Spinal cord (tissue), 10 donors: ENCODE measurements at places on chromosomes 12 and 14.
A peak's percentile ranks its signal among the peaks of the same experiment; 100 is the strongest.

DNA sequence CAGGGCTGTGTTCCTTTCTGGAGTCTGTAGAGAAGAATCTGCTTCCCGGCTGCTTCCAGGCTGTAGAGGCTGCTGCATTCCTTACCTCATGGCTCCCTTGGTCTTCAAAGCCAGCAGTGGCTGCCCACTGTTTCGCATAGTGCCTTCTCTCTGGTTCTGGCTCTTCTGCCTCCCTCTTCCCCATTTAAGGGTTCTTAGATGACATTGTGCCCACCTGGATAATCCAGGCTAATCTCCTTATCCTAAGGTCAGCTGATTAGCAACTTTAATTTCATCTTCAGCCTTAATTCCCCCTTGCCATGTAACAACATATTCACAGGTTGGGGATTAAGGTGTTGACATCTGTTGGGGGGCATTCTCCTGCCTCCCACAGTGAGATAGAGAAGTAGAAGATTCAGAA is 208.6 kb upstream of the TMTC1 start:
- H3K4me1 ChIP-seq: no peaks in the 10 kb centered on the region
- no peaks in the 10 kb centered on the region for H3K36me3 ChIP-seq

DNA sequence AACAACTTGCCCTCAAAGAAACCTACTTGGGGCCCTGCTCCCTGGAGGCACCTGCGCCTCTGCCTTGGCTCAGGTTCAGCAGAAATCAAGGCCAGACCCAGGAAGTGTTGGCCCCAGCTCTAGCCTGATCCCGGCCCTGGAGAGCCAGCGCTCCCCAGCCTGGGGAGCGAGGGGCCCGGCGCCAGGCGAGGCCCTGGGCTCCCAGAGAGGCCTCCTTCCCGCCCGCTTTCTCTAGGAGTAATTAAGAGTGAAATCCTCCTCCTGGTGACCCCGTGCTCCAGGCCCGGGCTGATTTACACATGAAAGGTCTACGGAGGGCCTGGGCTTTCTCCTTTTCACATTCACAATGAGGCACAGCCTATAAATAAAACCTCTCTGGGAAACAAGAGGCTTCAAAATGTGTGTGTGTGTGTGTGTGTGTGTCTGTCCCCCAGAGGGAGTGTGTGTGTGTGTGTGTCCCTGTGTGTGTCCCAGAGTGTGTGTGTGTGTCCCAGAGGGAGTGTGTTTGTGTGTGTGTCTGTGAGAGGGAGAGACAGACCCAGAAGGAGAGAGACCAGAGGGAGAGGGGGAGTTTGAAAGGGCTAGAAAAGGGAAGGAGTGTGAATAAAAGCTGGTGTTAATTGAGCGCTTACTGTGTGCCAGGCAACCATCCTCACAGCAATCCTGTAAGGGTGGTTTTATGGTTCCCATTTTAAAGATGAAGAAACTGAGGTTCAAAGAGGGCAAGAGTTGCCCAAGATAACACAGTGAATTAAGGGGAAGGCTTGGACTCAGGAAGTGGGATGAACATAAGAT is 23.8 kb upstream of the COX6A1 start:
- peak; percentile 73 for DNase-seq
- H3K27ac ChIP-seq: peak overlapping the region; percentile 8
- peaks cover 7% of the 10 kb centered on the region for H3K4me1 ChIP-seq
- H3K27me3 ChIP-seq: no peaks in the 10 kb centered on the region
- H3K4me3 ChIP-seq: no peak overlapping the region
- H3K36me3 ChIP-seq: no peaks in the 10 kb centered on the region

- H3K27ac ChIP-seq: no peak overlapping the region
- H3K4me1 ChIP-seq: no peaks in the 10 kb centered on the region
- no peaks in the 10 kb centered on the region for H3K36me3 ChIP-seq
- H3K4me3 ChIP-seq: no peak overlapping the region
- no peak for DNase-seq
These were observed 67.2 kb downstream of the TBC1D30 start for GRCh38 chr12:64891629-64892028.

DNA sequence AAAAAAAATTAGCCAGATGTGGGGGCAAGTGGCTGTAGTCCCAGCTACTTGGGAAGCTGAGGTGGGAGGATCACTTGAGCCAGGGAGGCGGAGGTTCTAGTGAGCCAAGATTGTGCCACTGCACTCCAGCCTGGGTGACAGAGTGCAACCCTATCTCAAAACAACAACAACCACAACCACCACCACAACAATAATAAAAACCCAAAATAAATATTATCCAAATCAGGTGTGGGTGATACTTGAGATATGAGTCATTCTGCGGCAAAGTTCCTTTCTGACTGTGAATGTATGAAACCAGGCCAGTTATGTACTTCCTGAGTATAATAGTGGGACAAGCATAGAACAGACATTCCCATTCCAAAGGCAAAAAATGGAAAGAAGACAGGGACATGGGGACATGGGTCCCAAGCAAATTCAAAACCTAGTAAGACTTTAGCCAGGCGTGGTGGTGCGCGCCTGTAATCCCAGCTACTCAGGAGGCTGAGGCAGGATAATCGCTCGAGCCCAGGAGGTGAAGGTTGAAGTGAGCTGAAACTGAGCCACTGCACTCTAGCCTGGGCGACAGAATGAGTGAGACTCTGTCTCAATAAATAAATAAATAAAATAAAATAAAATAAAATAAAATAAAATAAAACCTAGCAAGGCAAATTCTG is 9.7 kb upstream of the ERC1 start:
- no peak for DNase-seq
- H3K27ac ChIP-seq: no peak overlapping the region
- H3K4me3 ChIP-seq: no peak overlapping the region
- H3K27me3 ChIP-seq: no peaks in the 10 kb centered on the region

GRCh38 chr12:59597385-59597781 is 1.6 kb downstream of the SLC16A7 start:
- H3K27me3 ChIP-seq: no peaks in the 10 kb centered on the region
- H3K4me1 ChIP-seq: peaks cover 7% of the 10 kb centered on the region
- peak overlapping the region; percentile 66 for H3K4me3 ChIP-seq
- peak; percentile 15 for DNase-seq
- H3K36me3 ChIP-seq: no peaks in the 10 kb centered on the region
- peak overlapping the region; percentile 92 for H3K27ac ChIP-seq

GRCh38 chr12:121033625-121034349 is 5.3 kb downstream of the OASL start:
- no peak overlapping the region for H3K27ac ChIP-seq
- DNase-seq: no peak
- peaks cover 3% of the 10 kb centered on the region for H3K4me1 ChIP-seq
- no peak overlapping the region for H3K4me3 ChIP-seq

DNA sequence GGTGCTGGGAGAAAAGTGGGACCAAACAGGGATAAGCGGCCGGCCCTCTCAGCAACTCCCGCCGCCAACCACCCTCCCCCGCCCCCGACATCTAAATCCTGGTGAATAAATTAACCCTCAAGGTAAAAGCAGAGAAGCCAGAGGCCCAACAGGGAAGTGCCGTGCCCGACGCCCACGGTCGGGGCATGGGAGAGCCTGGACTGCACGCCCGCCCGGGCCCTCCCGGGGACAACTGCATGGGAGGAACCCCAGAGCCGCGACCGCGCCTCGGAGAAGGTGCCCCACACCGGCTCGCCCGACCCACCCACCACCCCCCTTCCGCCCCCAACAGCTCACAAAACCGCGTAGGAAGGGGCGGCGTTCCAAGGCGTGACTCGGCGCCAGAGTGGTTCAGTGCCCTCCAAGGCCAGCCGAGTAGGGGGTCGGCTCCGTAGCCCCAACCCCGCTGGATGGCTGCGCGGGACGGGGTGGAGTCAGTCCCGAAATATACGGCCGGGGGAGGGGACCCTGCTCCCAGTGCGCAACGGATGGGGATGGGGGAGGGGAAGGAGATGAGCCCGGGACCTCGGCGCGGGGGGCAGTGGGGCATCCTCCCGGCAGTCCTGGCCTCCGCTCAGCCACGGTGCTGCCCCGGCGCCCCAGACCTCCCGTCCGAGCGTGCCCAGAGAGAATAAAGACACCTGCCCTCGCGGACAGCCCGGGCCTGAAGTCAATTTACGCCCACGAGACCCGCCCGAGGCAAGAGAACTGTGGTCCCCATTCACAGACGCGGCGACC is 732 bp downstream of the SLC25A29 start:
- peaks cover 12% of the 10 kb centered on the region for H3K36me3 ChIP-seq
- H3K27ac ChIP-seq: peak overlapping the region; percentile 29
- H3K4me1 ChIP-seq: peaks cover 51% of the 10 kb centered on the region
- H3K27me3 ChIP-seq: no peaks in the 10 kb centered on the region
- H3K4me3 ChIP-seq: peak overlapping the region; percentile 61

DNA sequence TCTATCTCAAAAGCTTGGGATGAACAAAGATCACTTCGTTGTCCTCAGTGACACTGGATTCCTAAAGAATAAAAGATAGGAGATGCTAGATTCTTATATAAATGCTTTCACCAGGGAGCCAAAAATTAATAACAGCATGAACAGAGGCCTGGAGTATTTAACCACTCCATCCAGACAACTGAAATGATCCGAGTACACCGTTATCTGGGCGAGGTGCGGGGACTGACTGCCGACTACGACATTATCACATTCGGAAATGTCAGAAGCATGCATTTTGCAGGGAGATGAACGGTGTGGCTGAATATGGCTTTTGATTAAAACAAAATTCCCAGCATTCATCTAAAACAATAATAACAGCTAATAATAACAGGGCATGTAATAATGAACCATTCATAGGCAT is 56.6 kb downstream of the TRPV4 start:
- H3K27ac ChIP-seq: no peak overlapping the region
- H3K36me3 ChIP-seq: peaks cover 8% of the 10 kb centered on the region
- H3K4me3 ChIP-seq: no peak overlapping the region
- H3K4me1 ChIP-seq: peaks cover 13% of the 10 kb centered on the region

DNA sequence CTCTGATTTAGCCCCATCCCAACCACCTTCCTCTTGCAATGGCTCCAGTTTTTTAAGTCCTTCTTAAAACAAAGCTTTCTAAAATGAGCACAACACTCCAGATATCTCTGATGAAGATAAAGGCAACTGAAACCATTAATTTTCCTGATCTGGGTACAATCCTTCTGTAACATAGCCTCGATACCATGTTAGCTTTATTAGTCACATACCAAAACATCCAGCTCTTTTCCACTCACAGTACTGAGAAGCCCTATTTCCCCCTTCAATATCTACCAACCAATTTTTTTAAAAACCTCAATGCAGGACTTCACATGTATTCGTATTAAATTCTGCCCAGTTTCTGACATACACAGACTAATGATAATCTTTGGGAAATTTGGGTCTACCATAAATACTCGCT is 105.9 kb downstream of the MED13L start:
- H3K27ac ChIP-seq: no peak overlapping the region
- H3K4me3 ChIP-seq: no peak overlapping the region
- no peaks in the 10 kb centered on the region for H3K4me1 ChIP-seq
- no peak for DNase-seq

DNA sequence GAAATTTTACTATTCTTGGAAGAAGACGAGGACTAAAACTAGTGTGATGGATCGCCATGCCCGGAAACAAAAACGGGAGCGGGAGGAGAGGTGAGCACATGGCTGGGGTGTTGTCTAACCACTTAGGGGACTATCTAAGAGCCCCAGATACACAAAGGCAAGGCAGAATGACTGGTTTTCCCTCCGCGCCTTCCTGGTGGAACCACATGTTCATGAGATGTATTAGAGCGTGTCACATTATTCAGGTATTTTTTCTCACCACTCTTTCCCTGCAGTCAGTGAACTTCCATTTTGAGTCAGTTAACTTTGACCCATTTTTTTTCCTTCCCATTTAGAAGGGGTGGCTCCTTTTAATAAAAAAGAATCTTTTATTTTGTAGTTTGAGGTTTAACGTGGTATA is 68.8 kb upstream of the TRAF3 start:
- H3K36me3 ChIP-seq: peaks cover 6% of the 10 kb centered on the region
- H3K27me3 ChIP-seq: no peaks in the 10 kb centered on the region
- no peak overlapping the region for H3K27ac ChIP-seq
- no peak for DNase-seq
- no peak overlapping the region for H3K4me3 ChIP-seq
